ENCODE measurements at places on chromosomes 4 and X.

- no peak for DNase-seq
Measured at GRCh38 chr4:20847124-20847747, 147.0 kb downstream of the PACRGL start.

DNA sequence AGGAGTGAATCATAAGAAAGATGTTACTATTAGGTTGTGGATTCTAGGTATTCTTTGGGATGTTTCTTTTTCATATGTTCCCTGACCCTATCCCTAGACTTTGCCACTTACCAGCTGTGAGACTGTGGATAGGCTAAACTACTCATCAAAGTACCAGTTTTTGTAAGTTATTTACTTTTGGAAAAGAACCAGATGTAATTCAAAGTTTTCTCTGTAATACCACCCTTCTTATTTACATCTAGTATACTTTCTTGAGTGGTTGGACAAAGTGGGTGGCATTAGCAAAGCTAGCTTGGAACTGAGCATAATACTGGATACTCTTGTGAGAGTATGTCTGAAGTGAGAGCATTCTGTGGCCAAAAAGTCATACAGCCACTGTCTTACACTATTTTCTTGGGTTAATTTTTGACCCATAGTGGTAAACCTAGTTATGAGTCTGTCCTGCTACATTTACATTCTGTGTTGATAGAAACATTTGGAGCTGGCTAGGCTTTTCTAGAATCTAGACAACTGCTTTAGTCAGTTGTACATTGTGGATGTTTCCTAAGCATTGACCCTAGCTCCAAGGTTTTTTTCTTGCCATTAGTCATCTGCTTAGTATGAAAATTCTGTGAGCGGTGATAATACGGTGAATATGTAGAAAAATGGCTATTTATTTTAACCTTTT is 41.7 kb downstream of the KDM6A start:
- no peak for DNase-seq

DNA sequence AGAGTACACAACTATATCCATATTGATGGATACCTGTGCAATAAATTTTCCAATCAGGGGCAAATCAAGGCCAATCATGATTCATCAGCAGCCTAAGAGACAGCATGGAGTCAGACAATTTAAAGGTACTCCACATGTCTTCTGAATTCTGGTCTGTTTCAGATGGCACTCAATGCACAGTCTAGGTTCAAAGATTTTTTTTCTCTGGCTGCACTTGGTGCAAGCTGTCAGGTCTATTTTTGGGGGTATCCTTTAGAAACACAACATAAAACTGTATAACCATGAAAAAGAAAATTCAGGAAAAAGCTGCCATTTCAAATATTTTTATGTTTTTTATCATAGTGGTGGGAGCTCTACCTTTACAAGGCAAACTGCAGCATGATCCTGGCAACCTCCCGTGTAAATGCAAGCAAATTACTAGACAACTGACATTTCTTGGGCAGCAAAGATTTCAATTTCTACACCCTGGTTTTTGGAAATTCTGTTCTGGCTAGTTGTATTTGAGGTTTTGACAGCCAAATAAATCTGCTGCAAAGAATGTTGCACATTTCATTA is 310.3 kb downstream of the KCNIP4 start:
- no peak for DNase-seq

DNA sequence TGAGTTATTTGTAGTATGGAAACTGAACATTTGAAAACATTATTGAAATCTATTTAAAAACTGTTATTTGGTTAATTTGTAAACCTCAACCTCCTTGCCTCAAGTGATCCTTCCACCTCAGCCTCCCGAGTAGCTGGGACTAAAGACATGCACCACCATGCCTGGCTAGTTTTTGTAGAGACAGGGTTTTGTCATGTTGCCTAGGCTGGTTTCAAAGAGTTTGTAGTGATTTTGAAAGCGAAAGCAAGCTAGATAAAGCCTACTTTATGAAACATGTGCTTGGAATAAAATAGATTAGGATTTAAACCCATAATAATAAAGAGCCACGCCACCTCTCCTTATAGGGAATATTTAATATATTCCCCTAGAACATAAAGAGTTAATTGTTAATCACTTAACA is 23.5 kb downstream of the ARSJ start:
- no peak for DNase-seq

GRCh38 chr4:124121461-124121971 is 591.0 kb downstream of the ANKRD50 start:
- no peak for DNase-seq

DNA sequence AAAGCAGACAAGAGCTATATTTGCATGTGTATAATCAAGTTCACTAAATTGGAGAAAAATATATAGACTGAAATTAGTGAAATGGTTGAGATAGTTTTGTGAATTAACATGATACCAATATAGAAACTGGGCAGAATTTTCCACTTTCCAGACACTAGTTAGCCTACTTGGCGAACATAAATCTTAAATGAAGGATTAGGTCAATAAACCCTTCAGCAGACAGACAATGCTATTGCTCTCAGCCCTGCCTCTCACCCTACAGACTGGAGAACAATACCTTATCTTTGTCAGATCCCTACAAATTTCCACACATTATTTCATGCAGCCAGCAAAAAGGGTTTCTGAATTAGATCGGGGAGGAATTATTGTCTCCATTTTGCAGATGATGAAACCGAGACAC is 236.4 kb upstream of the TAPT1 start:
- DNase-seq, result no peak

DNA sequence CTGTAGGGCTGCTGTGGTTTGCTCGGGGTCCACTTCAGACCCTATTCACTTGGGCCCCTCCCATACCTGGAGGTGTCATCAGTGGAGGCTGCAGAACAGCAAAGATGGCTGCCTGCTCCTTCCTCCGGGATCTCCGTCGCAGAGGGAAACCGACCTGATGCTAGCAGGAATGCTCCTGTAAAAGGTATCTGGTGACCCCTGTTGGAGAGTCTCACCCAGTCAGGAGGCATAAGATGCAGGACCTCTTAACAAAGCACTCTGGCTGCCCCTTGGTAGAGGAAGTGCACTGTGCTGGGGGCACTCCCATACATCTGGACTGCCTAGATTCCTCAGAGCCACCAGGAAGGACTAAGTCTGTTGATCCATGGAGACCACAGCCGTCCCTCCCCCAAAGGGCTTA is 296.9 kb downstream of the GRID2 start:
- DNase-seq, result no peak

DNA sequence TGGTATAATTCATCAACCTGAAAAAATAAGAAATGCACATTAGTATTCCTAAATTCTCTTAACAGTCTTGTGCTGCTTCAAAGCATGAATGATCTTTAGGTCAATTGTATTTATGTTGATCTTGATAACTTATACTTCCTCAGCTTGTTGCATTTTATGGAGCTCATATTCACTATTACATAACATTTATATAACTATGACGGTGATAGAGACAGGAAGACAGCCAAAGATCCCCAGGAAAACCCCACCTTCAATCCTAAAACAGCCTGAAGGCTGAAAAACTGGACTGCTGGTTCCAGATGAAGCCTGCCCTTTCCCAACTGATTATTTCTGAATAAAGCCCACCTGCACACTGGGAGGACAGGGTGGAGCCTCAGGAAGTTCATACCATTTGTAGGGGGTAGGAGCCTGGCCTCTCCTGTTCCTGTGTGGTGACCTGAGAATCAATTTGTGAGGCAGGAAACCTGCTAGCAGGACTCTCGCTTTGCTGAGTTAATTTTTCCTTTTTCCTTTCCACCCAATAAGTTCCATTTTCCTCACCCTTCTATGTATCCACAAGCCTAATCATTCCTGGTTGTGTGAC is 30.5 kb downstream of the MAGEC1 start:
- DNase-seq, result no peak

DNA sequence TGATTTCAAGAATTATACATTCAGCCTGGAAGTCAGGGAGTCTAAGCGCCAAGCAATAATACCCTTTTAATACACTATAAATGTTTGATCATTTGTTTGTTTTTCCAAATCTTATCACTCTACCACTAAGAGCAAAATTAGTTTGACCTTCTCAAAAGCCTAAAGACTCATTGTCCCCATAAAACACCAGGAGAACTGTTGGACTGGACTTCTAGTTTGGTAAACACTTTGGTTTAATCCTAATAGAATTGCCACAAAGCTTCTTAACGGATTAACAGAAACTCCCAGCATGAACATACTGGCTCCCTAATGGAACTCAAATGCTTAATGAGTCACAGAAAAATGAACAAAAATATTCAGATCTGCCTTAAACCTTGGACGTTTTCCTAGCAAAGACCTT is 34.9 kb downstream of the SYTL5 start:
- no peak for DNase-seq

- no peak for DNase-seq
Measured at GRCh38 chrX:138287205-138287877, 424.2 kb downstream of the FGF13 start.

- DNase-seq, result no peak
Measured at GRCh38 chr4:176359590-176359989, 39.8 kb downstream of the SPCS3 start.

DNA sequence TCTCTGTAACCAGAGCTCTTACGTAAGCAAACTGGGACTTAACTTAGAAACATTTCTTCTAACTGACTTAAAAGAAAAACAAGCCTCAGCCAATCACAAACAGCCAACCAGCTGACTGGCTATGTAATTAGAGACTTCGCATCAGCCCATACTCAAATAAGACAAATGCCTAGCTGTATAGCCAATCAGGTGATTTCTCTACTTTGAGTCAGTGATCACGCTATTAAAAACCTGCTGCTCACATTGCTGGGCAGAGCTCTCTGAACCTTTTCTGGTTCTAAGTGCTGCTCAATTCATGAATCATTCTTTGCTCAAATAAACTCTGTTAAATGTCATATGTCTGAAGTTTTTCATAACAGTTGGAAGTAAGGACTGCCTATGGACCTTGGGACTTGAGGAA is 9.9 kb upstream of the SMIM10L2A start:
- DNase-seq, result no peak

DNA sequence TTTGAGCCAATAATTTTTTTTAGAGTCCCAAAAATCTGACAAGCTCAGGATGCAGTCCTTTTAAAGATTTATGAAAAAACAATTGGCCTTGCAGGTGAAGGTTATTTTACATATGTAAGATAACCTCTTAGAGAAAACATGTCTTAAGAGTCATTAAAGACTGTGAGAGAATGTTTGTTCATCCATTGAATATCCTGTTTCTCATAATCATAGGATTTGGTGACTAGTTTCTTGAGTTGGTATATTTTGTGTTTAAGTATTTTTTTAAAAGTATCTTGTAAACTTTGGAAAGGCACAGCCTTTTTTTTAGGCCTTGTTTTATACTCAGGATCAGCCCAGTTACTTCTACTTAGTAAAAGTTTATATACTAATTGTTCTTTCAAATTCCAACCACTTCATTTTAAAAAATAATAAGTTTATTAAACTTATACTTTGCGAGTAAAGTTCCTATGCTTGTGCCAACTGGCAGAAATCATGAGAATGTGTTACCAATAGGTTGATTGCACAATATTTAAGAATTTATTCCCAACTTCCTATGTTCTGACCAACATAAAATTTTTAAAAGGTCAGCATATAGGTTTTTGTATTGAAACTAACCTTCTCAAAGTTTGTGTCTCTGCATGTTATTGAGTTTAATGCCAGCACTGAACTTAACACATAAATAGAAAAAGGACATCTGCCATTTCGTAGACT is 40.0 kb upstream of the ARSJ start:
- DNase-seq, result no peak

- DNase-seq, result no peak
Measured at GRCh38 chr4:26272654-26273615, 47.9 kb upstream of the RBPJ start.

GRCh38 chr4:26074712-26075430 is 160.9 kb downstream of the SMIM20 start:
- DNase-seq, result no peak

GRCh38 chr4:158682066-158682465 is 10.0 kb downstream of the ETFDH start:
- no peak for DNase-seq

DNA sequence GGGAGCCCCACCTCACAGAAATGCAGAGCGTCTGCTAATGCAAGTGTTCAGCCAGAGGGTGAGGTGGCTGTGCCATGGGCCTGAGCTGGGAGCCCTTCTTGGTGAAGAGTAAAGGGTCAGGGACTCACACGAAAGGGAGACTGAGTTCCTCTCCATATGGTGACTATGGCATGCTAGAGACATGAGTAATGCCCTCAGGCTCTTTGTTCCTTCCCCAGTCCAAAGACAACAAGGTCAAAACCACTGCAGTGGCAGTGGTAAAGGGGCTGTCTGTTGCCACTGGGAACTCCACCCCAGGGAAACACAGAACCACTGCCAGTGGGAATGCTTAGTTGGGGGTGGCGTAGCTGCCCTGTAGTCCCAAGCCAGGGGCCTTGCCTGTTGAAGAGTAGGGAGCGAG is 22.4 kb downstream of the RAB40AL start:
- no peak for DNase-seq

GRCh38 chrX:1895583-1895982 is 280.7 kb downstream of the ASMT start:
- no peak for DNase-seq

DNA sequence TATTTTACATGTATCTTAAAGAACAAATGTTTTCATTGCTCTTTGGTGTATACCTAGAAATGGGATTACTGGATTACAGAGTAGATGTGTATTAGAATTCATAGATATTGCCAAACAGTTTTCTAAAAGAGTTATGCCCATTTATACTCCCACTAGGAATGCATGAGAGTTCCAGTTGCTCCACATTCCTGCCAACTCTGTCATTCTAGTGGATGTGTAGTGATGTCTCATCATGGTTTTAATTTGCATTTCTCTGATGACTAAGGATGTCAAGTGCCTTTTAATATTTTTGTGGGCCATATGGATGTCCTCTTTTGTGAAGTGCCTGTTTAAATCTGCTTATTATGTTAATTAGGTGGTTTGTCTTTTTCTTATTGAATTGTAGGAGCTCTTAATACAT is 65.6 kb upstream of the BMP2K start:
- no peak for DNase-seq

- DNase-seq, result no peak
Measured at GRCh38 chr4:7845493-7846128, 94.0 kb downstream of the AFAP1 start.

DNA sequence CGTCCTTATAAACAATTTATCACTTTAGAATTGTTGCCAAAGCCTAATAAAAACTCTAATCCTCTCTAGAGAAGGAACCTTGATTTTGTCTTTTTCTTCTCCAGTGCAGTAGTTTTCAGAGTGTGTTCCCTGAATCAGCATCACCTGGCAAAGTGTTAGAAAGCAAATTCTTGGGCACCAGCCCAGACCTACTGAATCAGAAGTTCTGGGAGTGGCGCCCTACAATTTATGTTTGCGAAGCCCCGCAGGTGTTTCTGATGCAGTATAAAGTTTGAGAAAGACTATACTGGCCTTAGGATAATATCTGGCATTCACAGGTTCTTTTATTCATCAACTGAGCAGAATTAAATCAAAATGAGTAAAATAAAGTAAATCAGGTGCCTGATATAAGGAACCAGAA is 645.8 kb upstream of the ATOH1 start:
- DNase-seq, result no peak

DNA sequence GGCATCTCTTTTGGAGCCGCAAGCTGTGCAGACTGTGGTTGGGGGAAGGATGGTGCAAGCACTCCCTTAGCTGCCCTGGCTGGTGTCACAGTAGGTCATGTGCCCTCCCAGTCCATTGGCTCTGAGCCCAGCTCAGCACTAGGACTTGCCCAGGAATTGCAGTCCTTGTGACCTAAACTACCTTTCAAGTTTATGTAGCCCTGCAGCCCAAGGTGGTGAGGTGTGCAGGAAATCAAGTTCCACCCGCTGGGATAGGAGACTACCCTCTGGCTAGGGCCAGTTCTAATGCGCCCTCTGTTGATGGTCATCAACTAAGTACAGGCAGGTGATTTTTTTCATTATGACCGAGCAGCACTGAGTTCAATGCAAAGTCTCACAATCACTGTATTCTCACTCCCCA is 335.2 kb downstream of the UBE2NL start:
- DNase-seq, result no peak

GRCh38 chr4:73446336-73446938 is 10.4 kb downstream of the AFP start:
- no peak for DNase-seq

All from activated CD4-positive, alpha-beta T cell treated with anti-CD3 and anti-CD28 coated beads for 1 hour (primary cell).